ENCODE measurements at places on chromosomes 11 and 22.

DNA sequence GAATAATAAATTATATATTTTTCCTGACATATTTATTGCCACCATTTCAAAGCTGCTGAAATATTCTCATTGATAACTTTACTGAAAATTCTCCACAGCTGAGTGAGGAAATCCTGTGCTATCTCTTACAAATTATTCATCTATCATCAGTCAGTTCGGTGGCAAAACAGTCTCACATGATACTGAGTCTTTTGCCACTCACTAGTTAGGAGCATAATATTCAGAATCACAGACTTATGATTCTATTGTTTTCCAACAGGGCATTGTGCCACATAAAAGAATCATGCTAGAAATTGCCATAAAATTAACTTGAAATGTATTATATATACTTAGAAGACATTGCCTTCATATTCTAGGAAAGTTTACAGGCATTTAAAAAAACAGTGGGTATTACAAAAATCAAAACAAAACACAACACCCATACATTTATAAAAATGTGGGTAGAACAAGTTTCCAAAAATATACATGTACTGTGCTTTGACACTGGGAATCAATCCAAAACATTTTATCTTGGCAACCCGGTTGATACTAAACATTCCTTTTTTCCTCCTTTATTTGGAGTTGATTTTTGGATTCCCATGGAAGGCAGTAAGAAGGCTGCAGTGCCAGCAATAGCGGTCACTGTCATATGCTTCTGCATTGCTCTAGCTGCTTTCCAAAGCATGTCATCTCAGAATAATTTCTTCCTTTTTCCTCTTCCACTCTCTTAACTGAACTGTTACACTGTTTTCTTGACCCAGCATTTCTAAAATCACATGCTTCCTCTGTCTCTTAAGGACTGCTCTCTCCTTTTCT is 42.5 kb downstream of the ATG16L2 start:
- DNase-seq: no peak

- peak; percentile 77 for DNase-seq
Observed at GRCh38 chr11:8721609-8722500, 39.3 kb downstream of the RPL27A start.

GRCh38 chr11:10291801-10292638 is 2.0 kb downstream of the SBF2 start:
- DNase-seq: peak; percentile 38

DNA sequence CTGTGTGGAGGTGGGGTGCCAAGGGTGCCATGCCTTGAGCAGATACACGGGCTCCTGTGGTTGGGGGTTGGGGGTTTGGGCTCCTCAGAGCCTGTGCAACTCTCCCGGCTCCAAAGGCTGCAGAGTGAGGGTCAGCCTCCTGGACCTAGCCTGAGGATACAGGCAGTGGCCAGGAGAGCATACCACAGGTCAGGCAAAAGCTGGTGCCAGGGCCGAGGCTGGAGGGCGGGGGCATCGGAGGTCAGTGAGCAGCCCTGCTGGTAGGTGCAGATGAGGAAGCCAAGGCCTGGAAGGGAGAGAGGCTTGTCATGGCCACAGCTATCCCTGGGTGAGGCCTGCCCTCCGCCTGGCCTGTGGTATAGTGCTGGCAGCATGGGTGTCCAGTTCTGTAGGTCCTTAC is 25.6 kb upstream of the DGCR8 start:
- no peak for DNase-seq

- no peak for DNase-seq
Observed at GRCh38 chr22:28734393-28734792, 7.2 kb downstream of the CHEK2 start.

GRCh38 chr11:2564008-2564530 is 119.3 kb downstream of the KCNQ1 start:
- DNase-seq: no peak

GRCh38 chr11:108069947-108070346 is 51.4 kb upstream of the ACAT1 start:
- DNase-seq: peak; percentile 62

- DNase-seq: no peak
Observed at GRCh38 chr11:68145120-68145866, 24.1 kb upstream of the CHKA start.

- DNase-seq: no peak
Observed at GRCh38 chr11:69158301-69159149, 2.8 kb downstream of the SMIM38 start.

GRCh38 chr11:114448749-114449482 is 9.6 kb downstream of the REXO2 start:
- peak; percentile 39 for DNase-seq

DNA sequence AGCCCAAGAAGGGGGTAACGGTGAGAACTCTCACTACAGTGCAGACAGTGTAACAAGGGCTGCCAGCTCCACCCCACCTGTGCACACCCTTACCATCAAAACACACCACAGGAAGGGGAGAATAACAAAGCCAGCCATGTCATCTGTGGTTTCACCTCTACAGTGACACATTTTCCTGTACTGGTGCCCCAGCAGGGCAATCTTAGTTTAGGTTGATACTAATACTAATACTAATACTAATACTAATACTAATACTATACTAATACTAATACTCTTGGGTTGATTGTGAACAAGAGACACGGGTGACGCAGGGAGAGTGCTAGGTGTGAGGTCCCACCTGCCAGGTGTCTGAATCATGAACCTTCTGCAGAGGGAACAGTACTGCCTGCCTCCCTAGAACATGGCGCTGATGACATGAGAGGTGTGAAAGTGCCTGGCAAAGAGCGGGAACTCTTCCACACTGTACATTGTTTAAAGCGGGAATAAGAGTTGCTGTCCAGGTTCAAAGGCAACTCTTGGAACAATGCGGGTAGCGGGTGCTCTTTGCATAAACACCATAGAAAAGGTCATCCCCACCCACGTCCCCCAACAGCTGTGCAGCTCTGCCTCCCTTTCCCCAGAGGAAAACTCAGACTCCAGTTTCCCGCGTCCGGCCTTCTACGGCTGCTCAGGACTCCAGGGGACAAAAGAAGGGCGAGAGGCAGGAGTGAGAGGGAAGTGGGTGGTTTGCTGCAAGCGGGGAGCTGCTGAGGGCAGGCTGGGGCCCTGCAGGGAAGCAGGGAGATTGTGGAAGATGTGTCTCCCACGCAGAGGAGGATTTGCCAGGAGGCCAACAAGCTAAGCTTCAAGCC is 25.0 kb upstream of the TMPRSS4 start:
- no peak for DNase-seq

- DNase-seq: no peak
Observed at GRCh38 chr11:119532551-119532950, 109.6 kb upstream of the THY1 start.

GRCh38 chr11:73072935-73073481 is 69.1 kb downstream of the FCHSD2 start:
- DNase-seq: peak; percentile 41

Measured in mesenchymal stem cell (in vitro differentiated cells and primary cell).